CD4-positive, alpha-beta T cell treated with Interleukin-2 at 100 ng/mL for 4 hours (primary cell): ENCODE measurements at places on chromosomes 7 and 10.

DNA sequence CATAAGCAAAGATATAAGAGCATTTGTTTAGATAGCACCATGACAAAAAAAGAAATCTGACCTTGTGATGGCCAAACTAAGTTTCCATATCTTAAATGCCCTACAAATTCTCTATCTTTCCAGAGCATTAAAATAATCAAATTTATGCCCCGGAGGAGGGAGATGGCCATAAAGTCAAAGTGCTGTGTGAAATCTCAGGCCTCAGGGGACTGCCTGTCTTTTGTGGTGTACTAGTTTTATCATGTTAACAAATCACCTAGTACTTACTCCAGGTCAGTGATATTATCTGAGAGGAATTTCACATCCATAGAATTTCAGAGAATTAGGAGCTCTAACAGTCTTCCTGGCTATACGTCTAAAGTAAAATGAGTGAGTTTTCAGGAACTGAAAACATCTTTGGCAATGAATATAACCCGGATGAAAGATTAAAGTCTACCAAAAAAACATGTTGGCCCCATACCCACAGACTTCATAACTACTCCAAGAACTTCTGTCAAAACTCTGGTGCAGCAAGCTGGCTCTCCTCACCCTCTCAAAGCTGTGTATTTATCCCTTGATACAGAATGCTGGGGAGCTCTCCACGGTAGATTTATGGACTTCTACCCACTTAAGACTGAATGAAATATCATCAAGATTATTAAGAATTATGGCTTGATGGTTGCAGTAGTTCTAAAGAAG lies 682.8 kb downstream of the SORCS1 start:
- no peak for DNase-seq

DNA sequence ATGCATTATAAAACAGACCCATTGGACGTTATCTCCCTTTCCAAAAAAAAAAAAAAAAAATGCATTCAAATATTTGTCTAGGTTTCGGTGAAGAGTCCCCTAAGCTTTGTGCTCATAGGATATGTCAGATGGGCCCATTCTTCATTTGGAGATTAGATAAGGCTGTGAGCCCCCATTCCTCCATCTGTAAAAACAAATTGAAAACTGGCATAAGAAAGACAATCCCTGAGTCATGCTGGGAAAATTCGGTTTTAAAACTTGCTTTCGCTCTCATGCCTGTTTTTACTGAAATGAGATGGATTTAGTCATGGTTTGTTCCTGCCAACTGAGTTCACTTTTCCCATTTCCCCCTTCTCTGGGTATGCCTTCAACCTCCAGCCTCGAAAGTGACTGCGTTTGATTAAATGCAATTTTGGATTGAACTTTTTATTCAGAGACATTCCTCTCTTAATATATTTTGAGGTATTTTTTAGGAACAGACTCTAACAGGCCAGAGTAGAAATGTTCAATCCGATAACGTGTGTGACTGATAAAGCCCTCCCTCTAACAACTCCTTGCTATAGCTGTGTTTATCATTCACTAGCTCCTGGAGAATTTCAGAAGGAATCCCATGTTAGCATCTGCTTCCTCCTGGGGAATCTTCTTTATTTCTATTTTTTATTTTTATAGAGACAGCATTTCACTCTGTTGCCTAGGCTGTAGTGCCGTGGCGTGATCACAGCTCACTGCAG lies 190.9 kb upstream of the LYZL2 start:
- no peak for DNase-seq

- peak; percentile 21 for DNase-seq
Observed at GRCh38 chr7:44196450-44196872, 4.3 kb upstream of the YKT6 start.

- DNase-seq: peak; percentile 53
Observed at GRCh38 chr7:50362712-50363282, 58.3 kb downstream of the IKZF1 start.

- DNase-seq: no peak
Observed at GRCh38 chr7:127667017-127667670, 15.2 kb downstream of the SND1 start.

DNA sequence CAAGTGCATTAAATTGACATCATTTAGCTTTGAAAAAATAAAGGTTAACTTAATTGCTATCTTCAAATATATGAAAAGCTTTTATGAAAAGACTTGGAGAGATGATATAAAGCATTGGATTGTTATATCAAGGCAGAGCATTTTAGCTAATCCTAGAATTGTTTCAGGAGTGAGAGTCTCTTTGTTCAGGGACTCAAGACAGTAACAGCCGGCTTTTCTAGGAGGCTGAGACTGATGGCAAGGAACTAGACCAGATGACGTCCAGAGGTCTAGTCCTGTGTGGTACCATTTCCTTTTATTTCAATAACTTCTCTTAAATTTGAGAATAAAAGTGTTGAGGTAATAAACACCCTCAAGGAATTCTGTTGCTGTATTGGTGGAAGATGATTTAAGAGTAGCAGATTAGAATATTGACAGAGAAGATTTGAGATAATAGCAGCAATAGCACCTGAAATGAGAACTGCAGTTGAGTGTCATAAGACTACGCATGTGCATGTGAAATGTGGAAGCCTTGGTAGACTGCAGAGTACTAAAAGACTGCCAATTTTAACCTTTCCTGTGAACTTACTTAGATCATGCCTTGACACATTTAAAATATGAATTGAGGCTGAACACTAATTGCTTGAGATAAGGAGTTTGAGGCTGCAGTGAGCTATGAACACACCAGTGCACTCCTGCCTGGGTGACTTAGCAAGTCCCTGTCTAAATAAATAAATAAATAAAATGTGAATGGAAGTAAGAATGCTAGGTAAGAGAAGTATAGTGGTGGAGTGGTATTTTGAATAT lies 79.6 kb downstream of the ZNRF2 start:
- no peak for DNase-seq

- DNase-seq: no peak
Observed at GRCh38 chr7:73448609-73449008, 15.0 kb downstream of the FZD9 start.

DNA sequence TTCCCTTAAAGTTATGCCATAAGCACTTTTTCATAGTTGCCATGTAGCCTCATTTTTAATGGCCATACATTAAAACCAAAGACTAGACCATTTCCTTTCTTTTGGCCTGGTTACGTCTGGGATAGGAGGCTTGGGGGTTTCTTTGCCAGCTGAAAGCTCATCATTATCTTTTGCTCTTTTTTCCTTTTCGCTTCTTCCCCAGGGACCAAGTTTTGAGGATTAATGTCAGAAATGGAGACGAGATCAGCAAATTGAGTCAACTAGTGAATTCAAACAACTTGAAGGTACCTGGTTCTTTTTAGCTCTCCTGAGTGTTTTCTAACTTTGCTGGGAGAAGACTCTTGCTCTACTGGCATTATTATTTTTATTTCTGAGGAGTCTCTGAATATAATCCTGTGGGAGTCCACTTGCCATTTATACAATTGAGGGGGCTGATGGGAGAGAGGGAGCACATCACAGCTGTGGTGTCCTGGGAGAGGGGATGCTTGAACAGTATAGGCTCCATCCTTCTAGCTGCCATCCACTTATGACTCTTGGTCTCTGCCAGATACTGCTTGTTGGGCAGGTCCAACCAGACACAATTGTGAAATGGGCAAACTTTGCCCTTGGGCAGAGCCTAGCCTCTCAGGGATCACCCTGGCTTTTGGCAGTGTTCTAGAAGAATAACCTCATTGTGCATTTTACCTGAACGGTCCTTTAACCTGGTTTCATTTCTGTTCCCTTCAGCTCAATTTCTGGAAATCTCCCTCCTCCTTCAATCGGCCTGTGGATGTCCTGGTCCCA lies 5.8 kb downstream of the CPA4 start:
- DNase-seq: no peak

- DNase-seq: peak; percentile 69
Observed at GRCh38 chr10:5971315-5971832, 6.0 kb downstream of the IL15RA start.

DNA sequence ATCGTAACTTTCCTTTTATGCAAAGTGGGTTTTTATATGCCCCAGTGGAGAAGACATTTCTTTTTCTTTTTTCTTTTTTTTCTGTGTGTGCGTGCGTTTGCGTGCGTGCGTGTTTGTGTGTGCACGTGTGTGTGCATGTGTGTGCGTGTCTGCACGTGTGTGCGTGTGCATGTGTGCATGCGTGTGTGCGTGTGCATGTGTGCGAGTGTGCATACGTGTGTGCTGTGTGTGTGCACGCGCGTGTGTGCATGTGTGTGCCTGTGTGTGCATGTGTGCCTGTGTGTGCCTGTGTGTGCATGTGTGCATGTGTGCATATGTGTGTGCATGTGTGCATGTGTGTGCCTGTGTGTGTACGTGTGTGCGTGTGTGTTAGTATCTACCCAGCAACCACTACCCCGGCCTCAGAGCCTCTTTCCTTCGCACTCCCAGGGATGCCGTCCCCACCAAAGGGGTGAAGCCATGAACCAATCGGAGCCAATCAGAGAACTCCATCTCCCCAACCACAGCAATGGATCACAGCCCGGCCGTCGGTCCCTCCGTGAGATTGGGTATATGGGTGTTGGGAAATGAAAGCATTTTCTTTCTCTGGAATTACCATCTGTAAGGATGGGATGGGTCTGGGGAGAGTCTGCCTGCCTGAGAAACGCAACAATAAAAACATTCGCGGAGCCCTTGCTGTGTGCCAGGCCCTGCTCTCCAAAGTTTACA lies 92.3 kb downstream of the ELFN1 start:
- DNase-seq: no peak

- DNase-seq: no peak
Observed at GRCh38 chr7:16647435-16647960, 1.5 kb downstream of the BZW2 start.

DNA sequence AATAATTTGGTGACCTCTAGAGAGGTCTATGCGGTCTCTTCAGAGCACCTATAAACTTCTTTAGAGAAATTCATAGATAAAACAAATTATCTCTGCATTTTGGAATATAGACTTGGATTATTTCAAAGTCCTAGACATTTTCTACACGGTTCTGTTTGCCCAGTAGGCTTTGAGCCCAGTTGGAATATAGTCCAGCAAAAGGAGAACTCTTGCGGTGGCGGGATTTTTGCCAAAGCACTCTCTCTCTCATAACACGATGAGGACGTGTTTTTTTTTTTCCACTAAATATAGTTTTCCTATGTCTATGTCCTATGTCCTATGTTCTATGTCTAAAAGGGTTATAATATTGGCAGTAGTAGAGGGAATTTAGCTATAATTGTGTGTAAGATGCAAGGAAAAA lies 164.9 kb upstream of the AGR3 start:
- no peak for DNase-seq

DNA sequence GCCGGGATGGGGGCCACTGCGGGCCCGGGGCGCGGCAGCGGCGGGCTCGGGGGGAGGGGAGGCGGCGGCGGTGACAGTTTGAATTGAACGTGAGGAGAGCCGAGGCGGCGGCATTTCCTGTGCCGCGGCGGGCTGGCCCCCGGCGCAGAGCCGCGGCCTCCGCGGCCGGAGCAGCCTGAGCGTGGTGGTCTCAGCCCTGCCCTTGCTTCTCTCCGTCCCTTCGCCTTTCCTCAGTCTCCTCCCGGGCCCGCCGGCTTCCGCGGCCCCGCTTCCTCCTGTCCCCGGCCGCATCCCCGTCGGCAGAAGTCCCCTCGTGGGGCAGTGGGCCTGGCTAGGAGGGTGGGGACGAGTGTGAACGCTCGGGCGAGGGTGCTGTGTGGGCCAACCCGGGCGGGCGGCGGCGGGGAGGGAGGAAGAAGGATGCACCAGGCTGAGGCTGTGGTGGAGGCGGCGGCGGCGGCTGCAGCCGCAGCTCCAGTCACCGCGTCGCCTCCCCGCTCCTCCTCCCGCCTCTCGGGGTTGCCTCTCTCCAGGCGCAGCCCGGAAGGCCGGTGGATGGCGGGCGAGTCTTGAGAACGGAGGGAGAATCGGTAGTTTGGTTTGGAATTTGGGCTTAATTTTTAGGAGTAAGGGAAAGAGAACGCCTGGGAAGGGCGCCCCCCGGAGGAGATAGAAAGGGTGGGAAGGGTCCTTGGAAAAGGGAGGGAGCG lies 690 bp downstream of the SEPTIN7 start:
- peak; percentile 76 for DNase-seq

GRCh38 chr7:5238500-5238899 lies 44.2 kb upstream of the SLC29A4 start:
- no peak for DNase-seq

- DNase-seq: no peak
Observed at GRCh38 chr7:87933605-87933952, 472 bp upstream of the ADAM22 start.

DNA sequence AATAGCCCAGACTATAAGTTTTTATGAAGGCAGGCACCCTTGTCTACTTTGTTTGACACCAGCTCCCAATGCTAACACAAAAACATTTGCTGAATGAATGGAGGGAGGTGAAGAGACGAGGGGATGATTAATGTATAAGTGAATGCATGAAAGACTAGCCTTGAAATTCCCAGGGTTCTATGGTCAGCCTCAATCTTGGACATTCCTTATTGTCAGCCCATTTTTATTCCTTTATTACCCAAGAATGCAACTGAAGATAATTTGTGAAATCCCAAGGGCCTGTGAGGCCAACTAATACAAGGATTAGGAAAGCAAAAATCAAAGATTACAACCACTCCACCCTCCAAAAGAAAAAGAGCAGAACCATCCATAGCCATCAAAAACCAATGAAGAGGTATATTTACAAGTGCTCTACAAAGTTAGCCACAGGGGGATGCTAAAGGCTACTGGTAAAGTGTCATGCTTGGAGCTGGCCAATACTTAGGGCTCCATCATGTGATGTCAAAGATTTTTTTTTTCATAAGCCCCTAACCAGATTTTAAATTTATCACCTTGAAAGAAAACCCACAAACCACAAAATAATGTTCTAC lies 40.0 kb upstream of the ASAH2 start:
- DNase-seq: no peak

DNA sequence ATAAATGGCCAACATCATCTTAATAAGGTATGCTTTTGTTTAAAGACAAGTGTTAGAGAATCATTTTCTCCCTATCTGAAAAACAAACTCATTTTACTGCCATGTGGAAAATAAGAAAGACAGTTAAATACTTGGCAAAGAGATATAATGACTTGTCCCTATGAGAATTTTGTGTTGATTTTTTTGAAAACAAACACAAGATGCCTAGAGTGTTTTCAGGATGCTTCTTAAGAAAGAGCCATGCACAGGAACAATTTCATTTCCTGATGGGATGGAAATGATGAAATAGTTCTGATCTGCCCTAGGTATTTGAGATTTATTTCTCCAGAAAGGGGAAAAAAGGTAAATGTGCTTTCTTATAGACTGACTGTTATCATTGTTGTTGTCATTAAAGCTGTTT lies 237.5 kb upstream of the GNAI1 start:
- no peak for DNase-seq

GRCh38 chr7:129122751-129123509 lies 21.6 kb upstream of the TSPAN33 start:
- peak; percentile 1 for DNase-seq

DNA sequence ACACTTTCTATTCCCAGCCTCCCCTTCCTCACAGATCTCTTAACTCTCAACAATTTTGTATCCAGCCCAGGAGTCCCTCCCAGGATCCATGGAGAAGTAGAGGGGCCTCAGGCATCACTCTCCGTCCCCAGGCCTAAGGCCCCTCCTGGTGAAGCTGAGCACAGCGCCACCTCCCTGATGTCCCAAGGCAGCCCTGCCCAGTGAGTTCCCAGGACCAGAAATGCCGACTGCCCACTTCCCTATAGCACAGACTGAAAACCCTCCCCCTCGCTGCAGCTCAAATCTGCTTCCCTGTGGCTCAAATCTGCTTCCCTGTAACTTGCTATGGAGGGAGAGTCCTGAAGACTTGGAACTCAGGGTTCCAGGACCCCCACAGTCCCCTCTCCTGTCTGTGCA lies 35.6 kb downstream of the YKT6 start:
- DNase-seq: no peak
